ENCODE measurements at places on chromosomes 7 and 10.

- no peak for DNase-seq
Measured at GRCh38 chr10:60962946-60963345, 19.0 kb upstream of the RHOBTB1 start.

- no peak for DNase-seq
Measured at GRCh38 chr10:121159670-121160069, 308.5 kb downstream of the WDR11 start.

- DNase-seq: no peak
Measured at GRCh38 chr7:119964788-119965542, 308.0 kb upstream of the KCND2 start.

- DNase-seq: no peak
Measured at GRCh38 chr10:15391491-15391890, 20.4 kb upstream of the FAM171A1 start.

DNA sequence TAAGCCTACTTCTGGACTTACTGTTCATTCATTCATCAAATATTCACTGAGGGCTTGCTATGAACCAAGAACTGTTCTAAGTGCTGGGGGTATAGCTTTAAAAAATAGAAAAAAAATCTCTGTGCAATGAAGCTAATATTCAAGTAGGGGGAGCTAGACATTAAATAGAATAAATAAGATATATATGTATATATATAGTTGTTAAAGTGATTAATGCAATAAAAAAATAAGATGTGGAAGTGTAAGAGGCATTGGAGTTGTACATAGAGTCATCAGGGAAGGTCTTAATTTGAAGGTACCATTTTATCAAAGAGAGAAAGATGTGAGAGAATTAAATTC, 181.2 kb upstream of the AGR3 start:
- DNase-seq: no peak

- DNase-seq: no peak
Measured at GRCh38 chr10:98380493-98381339, 34.3 kb downstream of the PYROXD2 start.

GRCh38 chr10:74896788-74897527, 70.6 kb downstream of the KAT6B start:
- DNase-seq: no peak

GRCh38 chr10:14660831-14661230, 113.9 kb downstream of the FAM107B start:
- no peak for DNase-seq

- DNase-seq: no peak
Measured at GRCh38 chr10:59290448-59290847, 71.9 kb downstream of the FAM13C start.

- DNase-seq: no peak
Measured at GRCh38 chr7:42573881-42574672, 337.1 kb upstream of the GLI3 start.

DNA sequence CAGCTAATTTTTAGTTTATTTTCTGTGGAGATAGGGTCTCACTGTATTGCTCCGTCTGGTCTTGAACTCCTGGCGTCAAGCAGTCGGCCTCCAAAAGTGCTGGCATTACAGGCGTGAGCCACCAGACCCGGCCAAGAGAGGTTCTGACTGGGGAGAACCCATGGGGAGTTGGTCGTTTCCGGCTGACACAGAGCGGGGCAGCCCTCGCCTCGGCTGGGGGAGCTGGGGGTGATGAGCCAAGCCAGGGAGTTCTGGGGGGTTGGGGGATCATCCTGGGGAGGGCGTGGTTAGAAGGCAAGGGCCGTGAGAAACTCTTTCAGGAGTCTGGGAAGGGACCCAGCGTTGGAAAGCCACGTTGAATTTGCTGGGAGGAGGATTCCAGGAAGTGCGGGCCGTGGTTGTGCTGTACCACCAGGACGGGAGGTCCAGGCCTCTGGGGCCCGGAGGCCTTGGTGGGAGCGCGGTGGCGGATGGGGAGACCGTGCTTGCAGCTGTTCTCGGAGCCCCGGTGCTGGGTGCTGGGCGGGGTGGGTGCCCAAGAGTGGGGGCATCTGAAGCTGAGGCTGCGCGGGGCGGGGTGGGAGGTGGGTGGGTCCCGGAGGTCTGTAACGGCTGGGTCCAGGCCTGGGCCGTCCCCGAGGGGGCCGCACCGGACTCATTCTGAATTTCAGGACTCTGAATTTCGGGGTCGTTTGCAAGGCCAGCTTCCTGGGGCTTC, 8.4 kb upstream of the ZNF853 start:
- DNase-seq: no peak

- DNase-seq: no peak
Measured at GRCh38 chr10:89215511-89215910, 8.4 kb upstream of the CH25H start.

- DNase-seq: no peak
Measured at GRCh38 chr10:6411436-6411835, 168.6 kb downstream of the PRKCQ start.

- no peak for DNase-seq
Measured at GRCh38 chr7:102170393-102170970, 116.2 kb upstream of the SH2B2 start.

GRCh38 chr7:92528958-92529264, 316 bp downstream of the RBM48 start:
- no peak for DNase-seq

DNA sequence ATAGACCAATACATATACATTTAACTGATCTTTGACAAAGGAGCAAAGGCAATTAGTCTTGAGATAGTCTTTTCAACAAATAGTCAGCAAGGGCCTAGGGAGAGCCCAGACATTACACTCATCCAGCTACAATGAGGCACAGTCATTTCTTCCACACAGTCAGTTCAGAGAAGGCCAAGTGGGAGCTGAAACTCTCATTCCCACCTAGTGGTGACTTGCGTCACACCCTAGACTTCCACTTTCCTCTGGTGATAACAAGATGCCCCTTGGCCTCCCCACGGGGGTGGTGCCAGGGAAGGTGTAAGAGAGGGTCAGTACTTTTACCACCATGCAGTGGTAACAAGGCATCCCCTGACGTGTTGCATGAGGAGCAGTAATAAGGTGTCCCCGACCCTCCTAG, 8.0 kb downstream of the FRMPD2 start:
- DNase-seq: no peak

- no peak for DNase-seq
Measured at GRCh38 chr10:121425623-121426022, 172.6 kb downstream of the FGFR2 start.

All from stimulated activated CD8-positive, alpha-beta memory T cell treated with anti-CD3 and anti-CD28 coated beads, Interleukin-2, amount 100 ng/mL, for 1 hour (primary cell).